NCI-H187 (cell line): ENCODE measurements at places on chromosomes 7 and 10.

DNA sequence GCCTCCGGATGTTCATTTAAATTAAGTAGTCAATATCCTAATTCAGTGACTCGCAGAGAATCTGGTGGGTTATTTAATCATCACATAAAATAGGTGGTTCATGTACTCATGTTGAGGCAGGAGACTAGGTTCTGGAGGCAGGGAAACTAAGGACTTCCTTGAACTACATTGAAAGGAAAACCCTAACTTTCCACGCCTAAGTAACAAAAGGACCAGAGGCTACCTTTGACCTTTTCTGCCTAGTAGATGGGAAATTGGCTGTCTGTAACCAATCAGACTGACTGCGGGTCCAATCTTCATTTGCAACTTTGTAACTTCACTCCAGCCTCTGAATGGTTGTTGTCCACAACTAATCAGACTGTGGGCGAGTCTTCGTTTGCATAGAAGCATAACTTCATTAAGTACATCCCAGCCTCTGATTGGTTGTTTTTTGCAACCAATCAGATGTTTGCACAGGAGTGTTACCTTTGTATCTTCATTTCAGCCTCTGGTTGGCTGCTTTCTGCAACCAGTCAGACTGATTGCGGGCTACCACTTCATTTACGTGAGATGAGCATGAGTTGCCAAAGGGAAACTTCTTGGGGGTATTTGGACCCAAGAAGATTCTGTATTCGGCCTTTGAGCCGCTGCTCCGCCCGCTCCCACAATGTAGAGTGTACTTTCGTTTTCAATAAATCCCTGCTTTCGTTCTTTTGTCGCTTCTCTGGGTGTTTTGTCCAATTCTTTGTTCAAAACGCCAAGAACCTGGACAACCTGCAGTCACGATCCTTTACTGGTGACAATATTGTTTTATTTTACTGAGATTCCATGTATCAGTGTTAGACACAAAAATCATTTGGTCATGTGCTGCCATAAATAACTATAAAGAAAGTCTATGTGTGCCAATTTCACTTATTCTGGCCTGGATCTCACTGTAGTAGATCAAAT is 1.7 kb upstream of the ST7 start:
- DNase-seq: no peak

- DNase-seq: no peak
These were observed 157.4 kb downstream of the ST7 start for GRCh38 chr7:117110480-117111315.

- DNase-seq: no peak
These were observed 1.4 kb downstream of the HPSE2 start for GRCh38 chr10:99234041-99234790.

DNA sequence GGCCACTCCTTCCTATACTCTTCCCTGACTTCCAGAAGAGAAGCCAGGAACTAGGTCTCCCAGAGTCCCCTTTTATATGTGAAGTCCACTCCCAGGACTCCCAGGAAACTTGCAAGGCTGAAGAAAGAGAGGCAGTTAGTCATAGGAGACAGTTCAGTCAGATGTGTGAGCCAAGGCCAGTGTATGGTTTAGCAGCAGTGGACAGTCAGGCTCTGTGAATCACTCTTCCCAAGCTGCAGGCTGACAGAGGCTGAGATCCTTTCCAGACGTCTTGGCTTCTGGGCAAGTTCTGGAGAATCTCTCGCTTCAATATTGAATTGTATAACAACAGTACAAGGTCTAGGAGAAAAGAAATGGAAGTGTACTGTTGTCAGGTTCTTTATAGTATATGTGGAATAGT is 26.9 kb downstream of the BLVRA start:
- DNase-seq: no peak
